ENCODE measurements at places on chromosomes 4 and X.
A peak's percentile ranks its signal among the peaks of the same experiment; 100 is the strongest.

- DNase-seq = no peak
- H3K36me3 ChIP-seq = no peaks in the 10 kb centered on the region
- H3K4me3 ChIP-seq = no peak overlapping the region
- no peaks in the 10 kb centered on the region for H3K4me1 ChIP-seq
- H3K27me3 ChIP-seq = no peaks in the 10 kb centered on the region
Observed at GRCh38 chr4:15757054-15757453, 21.1 kb upstream of the CD38 start.

- H3K4me1 ChIP-seq = peaks cover 8% of the 10 kb centered on the region
- no peak overlapping the region for H3K4me3 ChIP-seq
- peak overlapping the region; percentile 80 for H3K27ac ChIP-seq
- DNase-seq = no peak
- no peaks in the 10 kb centered on the region for H3K36me3 ChIP-seq
Observed at GRCh38 chrX:100650841-100651240, 6.8 kb downstream of the SRPX2 start.

GRCh38 chr4:158090323-158090722 is 82.5 kb downstream of the GASK1B start:
- no peak overlapping the region for H3K4me3 ChIP-seq
- H3K36me3 ChIP-seq = no peaks in the 10 kb centered on the region
- no peak overlapping the region for H3K27ac ChIP-seq
- DNase-seq = no peak
- H3K27me3 ChIP-seq = no peaks in the 10 kb centered on the region
- H3K4me1 ChIP-seq = no peaks in the 10 kb centered on the region

GRCh38 chrX:80511969-80512760 is 91.9 kb downstream of the TENT5D start:
- DNase-seq = no peak
- H3K4me3 ChIP-seq = no peak overlapping the region
- H3K27ac ChIP-seq = no peak overlapping the region
- H3K4me1 ChIP-seq = no peaks in the 10 kb centered on the region
- H3K27me3 ChIP-seq = no peaks in the 10 kb centered on the region

- DNase-seq = no peak
- no peak overlapping the region for H3K4me3 ChIP-seq
- H3K27ac ChIP-seq = no peak overlapping the region
- H3K27me3 ChIP-seq = no peaks in the 10 kb centered on the region
Observed at GRCh38 chrX:79592259-79592658, 225.1 kb upstream of the ITM2A start.

DNA sequence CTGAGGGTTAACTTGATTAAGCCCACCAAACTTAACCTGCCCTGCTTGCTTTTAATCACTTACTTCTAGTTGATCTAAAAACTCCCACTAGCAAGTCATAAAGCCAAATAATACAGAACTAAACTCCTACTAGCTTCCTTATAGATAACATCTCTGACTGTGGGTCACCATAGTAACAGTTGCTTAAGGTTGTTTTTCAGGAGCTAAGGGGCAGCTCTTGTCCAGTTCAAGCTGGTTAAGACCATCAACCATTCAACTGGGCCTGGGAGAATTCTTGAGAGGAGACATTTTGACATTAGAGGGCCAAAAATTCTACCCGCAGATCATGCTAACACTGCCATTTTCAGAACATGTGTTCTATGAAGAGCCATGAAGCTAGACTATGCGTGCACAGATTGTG is 67.0 kb downstream of the UCHL1 start:
- no peak overlapping the region for H3K4me3 ChIP-seq
- no peaks in the 10 kb centered on the region for H3K27me3 ChIP-seq
- no peaks in the 10 kb centered on the region for H3K4me1 ChIP-seq
- H3K27ac ChIP-seq = no peak overlapping the region
- no peak for DNase-seq

DNA sequence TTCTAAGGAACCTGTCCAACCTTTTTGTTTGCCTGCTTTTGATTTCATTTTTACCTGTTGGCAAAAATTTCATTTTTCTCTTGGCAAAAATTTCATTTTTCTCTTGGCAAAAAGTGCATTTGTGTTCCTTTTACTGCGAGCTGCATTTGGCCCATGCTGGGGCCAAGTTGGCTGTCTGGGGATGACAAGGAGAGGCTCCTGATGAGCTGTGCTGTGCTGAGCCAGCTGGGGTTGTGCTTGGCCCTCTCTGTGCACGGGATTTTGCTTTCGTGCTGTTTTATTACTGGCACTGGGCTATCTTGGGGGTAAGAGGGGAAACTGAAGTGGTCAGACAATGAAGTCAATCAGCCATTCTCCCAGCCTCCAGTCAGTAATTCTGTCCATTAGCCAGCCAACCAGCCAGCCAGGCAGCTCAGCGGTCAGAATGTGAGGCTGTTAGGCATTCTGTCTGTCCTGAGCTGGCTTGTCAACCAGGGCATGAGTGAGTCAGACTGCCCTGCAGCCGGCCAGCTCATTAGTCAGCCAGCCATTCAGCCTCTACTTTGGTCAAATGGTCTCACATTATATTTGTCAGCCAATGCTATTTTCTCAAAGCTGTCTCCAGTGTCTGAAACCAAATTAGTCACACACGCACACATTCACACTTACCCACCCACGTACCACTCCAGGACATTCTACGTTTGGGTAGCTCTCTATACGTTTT is 56.9 kb upstream of the PRPS1 start:
- H3K4me3 ChIP-seq = no peak overlapping the region
- H3K27ac ChIP-seq = no peak overlapping the region
- no peak for DNase-seq
- no peaks in the 10 kb centered on the region for H3K27me3 ChIP-seq

- no peak overlapping the region for H3K4me3 ChIP-seq
- H3K27me3 ChIP-seq = no peaks in the 10 kb centered on the region
- peaks cover 80% of the 10 kb centered on the region for H3K36me3 ChIP-seq
- no peak overlapping the region for H3K27ac ChIP-seq
- H3K4me1 ChIP-seq = no peaks in the 10 kb centered on the region
- DNase-seq = no peak
Observed at GRCh38 chr4:41949531-41949930, 14.3 kb downstream of the TMEM33 start.

- no peak overlapping the region for H3K27ac ChIP-seq
- no peaks in the 10 kb centered on the region for H3K27me3 ChIP-seq
- no peak for DNase-seq
- no peak overlapping the region for H3K4me3 ChIP-seq
Observed at GRCh38 chr4:6632125-6632524, 8.4 kb upstream of the MRFAP1 start.

DNA sequence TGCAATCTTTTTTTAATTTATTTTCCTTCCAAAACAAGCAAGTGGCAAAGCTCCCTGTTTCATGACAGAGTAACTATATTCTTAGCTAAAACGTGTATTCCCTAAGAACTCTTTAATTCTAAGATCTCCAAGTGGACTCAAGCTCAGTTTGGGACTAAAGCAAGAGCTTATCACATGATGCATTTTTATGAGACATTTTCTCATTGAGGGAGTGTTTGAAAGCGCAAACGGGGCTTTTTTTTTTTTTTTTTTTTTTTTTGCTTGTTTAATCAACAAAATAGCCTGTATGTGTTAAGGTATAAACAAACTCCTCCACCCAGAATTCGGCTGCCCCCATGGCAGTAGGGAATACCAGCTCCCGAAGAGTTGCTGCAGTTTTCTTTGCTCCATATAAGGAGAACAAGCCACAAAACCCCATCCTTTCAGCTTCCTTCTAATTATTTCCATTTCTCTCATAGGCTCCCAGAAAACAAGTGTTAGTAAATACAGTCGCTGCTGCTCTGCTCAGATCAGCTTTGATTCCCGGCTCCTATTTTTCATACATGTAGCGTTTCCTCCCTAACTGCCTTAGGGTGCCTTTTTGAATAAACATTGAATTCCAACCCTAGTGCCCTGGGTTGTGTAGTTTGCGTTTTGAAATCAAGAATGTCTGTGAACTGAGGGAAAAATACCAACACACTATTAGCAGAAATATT is 669 bp upstream of the PPARGC1A start:
- H3K4me1 ChIP-seq = no peaks in the 10 kb centered on the region
- H3K4me3 ChIP-seq = peak overlapping the region; percentile 55
- no peak for DNase-seq
- H3K27ac ChIP-seq = peak overlapping the region; percentile 77
- H3K36me3 ChIP-seq = no peaks in the 10 kb centered on the region
- no peaks in the 10 kb centered on the region for H3K27me3 ChIP-seq

DNA sequence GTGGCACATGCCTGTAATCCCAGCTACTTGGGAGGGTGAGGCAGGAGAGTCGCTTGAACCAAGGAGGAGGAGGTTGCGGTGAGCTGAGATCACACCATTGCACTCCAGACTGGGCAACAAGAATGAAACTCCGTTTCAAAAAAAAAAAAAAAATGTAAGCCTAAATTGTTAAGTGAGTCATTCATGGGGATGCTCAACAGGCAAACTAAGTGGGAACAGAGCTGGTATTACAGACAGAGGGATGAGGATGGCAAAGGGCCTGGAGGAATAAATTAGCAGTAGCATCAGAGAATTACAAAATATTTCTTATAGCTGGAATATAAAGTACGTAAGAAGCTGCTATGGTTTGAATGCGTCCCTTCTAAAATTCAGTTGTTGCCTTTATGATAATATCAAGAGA is 43.4 kb upstream of the OGT start:
- no peak overlapping the region for H3K27ac ChIP-seq
- no peaks in the 10 kb centered on the region for H3K27me3 ChIP-seq
- H3K4me3 ChIP-seq = no peak overlapping the region

DNA sequence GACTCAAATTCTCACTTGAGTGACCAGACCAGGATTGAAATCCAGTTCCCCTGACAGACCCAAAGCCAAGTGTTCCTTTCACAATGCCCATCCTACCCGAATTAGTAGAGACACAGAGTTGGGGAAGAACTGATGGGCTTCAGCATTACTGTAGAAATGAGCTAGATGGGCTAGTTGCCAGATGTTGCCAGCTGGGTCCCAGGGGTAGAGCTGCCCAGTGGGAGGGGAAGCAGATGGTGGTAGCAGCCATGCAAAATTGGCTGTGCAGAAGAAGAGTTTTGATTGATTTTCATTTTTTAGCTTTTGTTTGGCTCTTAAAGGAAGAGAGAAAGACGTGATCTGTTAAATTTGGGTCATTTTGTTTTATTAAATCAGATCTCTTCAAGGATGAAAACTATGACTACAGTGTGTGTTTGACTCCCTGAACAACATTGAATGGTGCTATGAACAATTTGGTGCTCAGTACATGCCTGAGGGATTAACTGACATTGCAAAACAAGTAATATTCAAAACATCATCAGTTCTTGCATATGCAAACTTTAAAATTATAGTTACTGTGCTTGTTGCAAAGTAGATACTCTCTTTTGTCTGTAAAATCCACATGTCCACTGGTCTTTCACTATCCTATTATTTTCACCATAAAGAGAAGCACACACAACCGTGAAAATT is 86.0 kb downstream of the PARM1 start:
- H3K4me1 ChIP-seq = no peaks in the 10 kb centered on the region
- no peak overlapping the region for H3K27ac ChIP-seq
- H3K36me3 ChIP-seq = no peaks in the 10 kb centered on the region
- H3K27me3 ChIP-seq = no peaks in the 10 kb centered on the region
- no peak overlapping the region for H3K4me3 ChIP-seq

DNA sequence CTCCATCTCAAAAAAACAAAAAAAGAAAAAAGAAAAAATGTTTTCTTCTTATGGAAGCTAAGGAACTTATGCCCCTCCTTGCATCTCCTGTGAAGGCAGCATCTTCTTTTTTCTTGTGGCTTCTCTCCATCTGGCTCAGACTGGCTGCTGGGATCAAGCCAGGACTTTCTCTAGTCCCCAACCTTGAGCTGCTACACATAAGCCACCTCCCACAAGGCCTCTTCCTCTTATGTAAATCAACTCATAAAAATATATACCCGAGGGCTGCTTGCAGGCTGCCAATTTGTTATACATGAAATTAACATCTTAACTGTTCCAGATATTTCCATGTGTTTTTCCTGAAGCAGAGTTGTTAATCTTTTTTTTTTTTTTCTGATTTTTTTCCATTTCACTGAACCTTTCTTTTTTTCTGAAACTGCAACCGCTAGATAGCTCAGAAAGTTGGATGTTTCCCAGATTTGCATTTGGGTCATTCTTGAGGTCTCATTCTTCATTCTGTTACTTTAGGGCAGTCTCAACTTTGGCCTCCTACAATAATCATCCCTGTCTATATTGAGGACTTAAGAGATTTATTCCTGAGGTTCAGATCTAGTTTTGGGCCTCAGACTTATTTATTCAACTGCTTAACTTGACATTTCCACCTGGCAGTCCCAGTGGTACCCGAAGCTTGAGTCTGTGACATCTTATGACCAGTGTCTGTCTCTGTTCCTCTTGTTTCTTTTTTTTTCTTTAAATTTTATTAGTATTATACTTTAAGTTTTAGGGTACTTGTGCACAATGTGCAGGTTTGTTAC is 10.3 kb downstream of the SNX25 start:
- H3K27me3 ChIP-seq = no peaks in the 10 kb centered on the region
- no peak overlapping the region for H3K27ac ChIP-seq
- peaks cover 2% of the 10 kb centered on the region for H3K4me1 ChIP-seq
- no peak overlapping the region for H3K4me3 ChIP-seq

- H3K4me3 ChIP-seq = no peak overlapping the region
- no peaks in the 10 kb centered on the region for H3K27me3 ChIP-seq
- no peak for DNase-seq
- H3K4me1 ChIP-seq = no peaks in the 10 kb centered on the region
Observed at GRCh38 chrX:112714357-112714918, 34.7 kb upstream of the LHFPL1 start.

GRCh38 chr4:54942721-54943120 is 182.7 kb downstream of the KDR start:
- H3K36me3 ChIP-seq = no peaks in the 10 kb centered on the region
- no peak overlapping the region for H3K27ac ChIP-seq
- DNase-seq = no peak
- peaks cover 5% of the 10 kb centered on the region for H3K4me1 ChIP-seq

GRCh38 chrX:13123857-13124345 is 79.5 kb upstream of the FAM9C start:
- H3K4me1 ChIP-seq = peaks cover 39% of the 10 kb centered on the region
- H3K36me3 ChIP-seq = no peaks in the 10 kb centered on the region
- H3K4me3 ChIP-seq = no peak overlapping the region
- DNase-seq = no peak

GRCh38 chr4:1964971-1965370 is 43.8 kb downstream of the NELFA start:
- H3K27me3 ChIP-seq = no peaks in the 10 kb centered on the region
- no peak overlapping the region for H3K27ac ChIP-seq
- peaks cover 31% of the 10 kb centered on the region for H3K36me3 ChIP-seq
- no peak overlapping the region for H3K4me3 ChIP-seq
- no peak for DNase-seq
- no peaks in the 10 kb centered on the region for H3K4me1 ChIP-seq

Measured in upper lobe of right lung (tissue), 1 donor.